ENCODE measurements at places on chromosomes 3 and 15. TPM values are rescaled to one million over a fixed set of nuclear protein-coding genes. Genes with fewer than 3 reads are reported as not detected.

DNA sequence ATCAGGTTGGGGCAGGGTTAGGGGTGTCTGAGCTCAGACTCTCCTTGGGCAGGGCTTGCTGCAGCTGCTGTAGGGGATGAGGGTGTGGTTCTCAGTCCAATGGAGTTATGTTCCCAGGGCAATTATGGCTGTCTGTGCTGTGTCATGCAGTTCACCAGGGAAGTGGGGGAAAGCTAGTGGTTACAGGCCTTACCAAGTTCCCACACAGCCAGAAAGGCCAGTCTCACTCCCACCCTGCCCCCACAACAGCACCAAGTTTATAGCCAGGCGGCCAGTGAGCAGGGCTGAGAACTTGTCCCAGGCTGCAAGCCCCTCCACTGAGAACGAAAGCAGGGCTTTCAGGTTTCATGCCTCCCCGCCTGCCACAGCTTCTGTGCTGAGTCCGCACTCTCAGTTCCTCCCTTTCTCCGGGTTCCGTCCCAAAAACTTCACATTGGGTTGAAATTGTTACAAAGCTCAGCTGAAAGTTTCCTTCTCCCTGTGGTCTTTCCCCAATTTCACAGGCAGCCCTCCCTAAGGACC is 19.6 kb upstream of the CPOX start:
- H3K4me3 ChIP-seq = no peak overlapping the region
- DNase-seq = no peak
- H3K27me3 ChIP-seq = no peaks in the 10 kb centered on the region
- no peaks in the 10 kb centered on the region for H3K4me1 ChIP-seq
- H3K27ac ChIP-seq = no peak overlapping the region

GRCh38 chr3:36776436-36776835 is 12.1 kb upstream of the DCLK3 start:
- no peaks in the 10 kb centered on the region for H3K36me3 ChIP-seq
- H3K27ac ChIP-seq = no peak overlapping the region
- no peaks in the 10 kb centered on the region for H3K27me3 ChIP-seq
- no peaks in the 10 kb centered on the region for H3K4me1 ChIP-seq

- no peak for DNase-seq
- H3K4me1 ChIP-seq = peaks cover 23% of the 10 kb centered on the region
- H3K27ac ChIP-seq = no peak overlapping the region
- H3K4me3 ChIP-seq = no peak overlapping the region
Observed at GRCh38 chr15:85497172-85497569, 116.8 kb downstream of the AKAP13 start.

DNA sequence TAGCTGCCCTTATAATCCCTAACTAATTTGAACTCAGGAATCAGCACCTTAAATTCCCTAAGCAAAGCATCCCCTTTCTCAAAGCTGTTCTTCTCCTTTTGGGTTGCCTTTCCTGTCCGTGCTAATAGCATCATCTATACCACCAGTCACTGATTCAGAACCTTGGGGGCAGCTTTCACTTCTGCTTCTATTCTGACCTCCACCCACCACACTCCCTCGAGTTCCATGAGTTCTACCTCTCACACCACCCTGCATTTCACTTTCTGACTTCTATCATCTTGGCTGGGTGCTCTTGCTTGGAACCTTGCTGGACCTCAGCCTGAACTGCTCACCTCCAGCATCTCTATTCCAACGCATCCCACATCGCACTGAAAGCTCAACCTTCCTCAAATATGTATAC is 55.4 kb upstream of the KCNMB2 start:
- peaks cover 5% of the 10 kb centered on the region for H3K27me3 ChIP-seq
- DNase-seq = no peak
- no peak overlapping the region for H3K27ac ChIP-seq
- no peaks in the 10 kb centered on the region for H3K36me3 ChIP-seq
- no peaks in the 10 kb centered on the region for H3K4me1 ChIP-seq

DNA sequence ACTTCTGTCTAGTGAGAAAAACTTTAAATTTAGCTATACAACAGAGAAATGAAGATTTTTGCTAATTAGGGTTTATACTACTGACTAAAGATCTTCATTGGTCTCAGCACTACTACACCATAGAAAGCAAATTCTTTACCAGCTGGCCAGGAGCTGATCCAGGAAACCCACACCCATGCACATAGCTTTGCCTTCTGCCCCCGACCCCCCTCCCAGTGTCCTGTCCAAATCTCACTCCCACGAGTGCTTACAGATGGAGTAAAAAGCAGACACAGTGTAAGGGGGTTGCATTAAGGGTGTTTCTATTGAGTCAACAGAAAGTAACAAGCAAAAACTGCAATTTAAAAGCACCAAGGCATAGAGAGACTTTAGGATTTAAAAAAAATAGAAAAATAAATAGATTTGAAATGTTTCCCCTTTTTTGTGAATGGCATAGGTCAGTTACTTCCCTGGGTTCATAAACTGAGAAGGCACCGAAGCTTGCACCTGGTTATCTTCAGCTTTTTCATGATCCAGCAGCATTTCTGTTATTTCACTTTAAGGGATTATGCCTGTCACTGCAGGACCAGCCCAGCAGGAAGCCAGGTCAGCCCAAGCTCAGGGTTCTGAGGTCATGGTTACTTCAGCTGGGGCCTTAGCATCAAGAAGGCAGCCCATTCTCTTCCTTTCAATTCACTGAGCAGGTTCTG is 124.3 kb downstream of the CTNNB1 start:
- no peaks in the 10 kb centered on the region for H3K4me1 ChIP-seq
- H3K36me3 ChIP-seq = no peaks in the 10 kb centered on the region
- H3K27me3 ChIP-seq = no peaks in the 10 kb centered on the region
- no peak for DNase-seq
- no peak overlapping the region for H3K4me3 ChIP-seq
- H3K27ac ChIP-seq = no peak overlapping the region

DNA sequence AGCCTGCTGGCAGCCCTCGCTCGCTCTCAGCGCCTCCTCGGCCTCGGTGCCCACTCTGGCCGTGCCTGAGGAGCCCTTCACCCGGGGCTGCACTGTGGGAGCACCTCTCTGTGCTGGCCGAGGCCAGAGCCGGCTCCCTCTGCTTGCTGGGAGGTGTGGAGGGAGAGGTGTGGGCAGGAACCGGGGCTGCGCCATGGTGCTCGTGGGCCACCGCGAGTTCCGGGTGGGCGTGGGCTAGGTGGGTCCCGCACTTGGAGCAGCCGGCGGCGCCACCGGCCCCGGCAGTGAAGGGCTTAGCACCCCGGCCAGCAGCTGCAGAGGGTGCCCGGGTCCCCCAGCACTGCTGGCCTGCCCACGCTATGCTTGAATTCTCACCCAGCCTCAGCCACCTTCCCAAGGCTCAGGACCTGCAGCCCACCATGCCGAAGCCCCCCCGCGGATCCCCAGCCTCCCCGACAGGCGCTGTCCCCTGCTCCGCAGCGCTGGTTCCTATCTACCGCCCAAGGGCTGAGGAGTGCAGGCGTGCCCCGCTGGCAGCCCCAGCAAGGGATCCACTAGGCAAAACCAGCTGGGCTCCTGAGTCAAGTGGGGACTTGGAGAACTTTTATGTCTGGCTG is 863.3 kb downstream of the IGSF11 start:
- H3K4me1 ChIP-seq = no peaks in the 10 kb centered on the region
- no peak overlapping the region for H3K27ac ChIP-seq
- H3K27me3 ChIP-seq = no peaks in the 10 kb centered on the region
- DNase-seq = no peak
- H3K4me3 ChIP-seq = no peak overlapping the region

Gene IGSF11
- total RNA-seq = 0.33 TPM

Gene LMOD3
- total RNA-seq = not detected

Gene CDCP1
- total RNA-seq = 47.8 TPM

Gene GOLGA6L7
- not detected for total RNA-seq

Gene FGD5
- 0.77 TPM for total RNA-seq

Data from Panc1 (cell line).